GM19239 (cell line): ENCODE measurements at places on chromosomes 16 and 17.
A peak's percentile ranks its signal among the peaks of the same experiment; 100 is the strongest.

- peak; percentile 31 for DNase-seq
Measured at GRCh38 chr17:16406742-16407674, 8.4 kb upstream of the TRPV2 start.

- DNase-seq = no peak
Measured at GRCh38 chr17:45243750-45244149, 18.1 kb downstream of the SPATA32 start.

DNA sequence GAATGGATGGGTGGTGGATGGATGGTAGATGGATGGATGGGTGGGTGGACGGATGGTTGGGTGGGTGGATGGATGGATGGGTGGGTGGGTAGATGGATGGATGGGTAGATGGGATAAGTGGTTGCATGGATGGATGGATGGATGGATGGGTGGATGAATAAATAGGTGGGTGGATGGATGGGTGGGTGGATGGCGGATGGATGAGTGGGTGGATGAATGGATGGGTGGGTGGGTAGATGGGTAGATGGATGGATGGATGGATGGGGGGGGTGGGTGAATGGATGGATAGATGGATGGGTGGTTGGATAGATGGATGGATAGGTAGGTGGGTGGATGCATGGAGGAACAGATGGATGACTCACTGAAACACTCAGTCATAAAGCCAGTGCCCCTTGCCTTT lies 51.0 kb upstream of the FASN start:
- DNase-seq = no peak

DNA sequence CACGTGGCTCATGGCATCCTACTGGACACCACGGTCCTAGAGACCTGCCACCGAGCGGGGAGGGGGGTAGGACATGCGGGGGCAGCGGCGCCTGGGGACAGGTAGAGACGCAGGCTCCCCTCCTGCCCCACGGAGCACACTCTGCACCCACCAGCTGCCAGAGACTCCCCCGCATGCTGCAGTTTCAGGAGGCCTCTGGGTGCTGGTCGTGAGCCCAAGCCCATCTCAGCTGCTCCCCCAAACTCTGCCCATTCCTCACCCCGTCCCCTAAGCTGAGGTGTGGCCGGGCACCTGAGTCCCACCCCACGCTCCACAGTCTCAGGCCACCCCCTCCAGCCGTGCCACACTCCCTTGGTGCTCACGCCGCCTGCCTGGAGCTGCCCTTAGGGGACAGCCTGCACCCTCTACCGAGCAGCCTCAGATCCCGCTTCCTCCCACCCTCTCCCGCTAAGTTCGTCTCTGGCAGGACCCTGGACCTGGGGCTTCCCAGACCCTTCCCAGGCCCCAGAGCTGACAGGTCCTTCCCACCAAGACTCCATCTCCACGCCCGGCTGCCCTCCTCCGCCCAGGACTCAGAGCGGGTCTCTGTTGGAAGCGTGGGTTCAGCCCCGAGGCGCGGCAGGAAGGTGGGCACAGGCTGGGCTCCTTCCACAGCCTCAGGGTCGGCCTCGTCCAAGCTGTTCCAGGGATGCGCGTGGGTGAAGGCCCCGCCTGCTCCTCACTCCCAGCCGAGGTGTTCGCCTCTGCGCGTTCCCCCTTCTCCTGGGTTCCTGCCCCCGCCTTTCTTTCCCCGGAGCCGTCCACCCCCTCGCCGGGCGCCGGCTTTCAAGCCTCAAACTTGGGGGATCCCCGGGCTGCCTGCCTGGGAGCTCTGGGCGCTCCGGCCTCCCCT lies 1.3 kb downstream of the RAB40B start:
- DNase-seq = no peak

DNA sequence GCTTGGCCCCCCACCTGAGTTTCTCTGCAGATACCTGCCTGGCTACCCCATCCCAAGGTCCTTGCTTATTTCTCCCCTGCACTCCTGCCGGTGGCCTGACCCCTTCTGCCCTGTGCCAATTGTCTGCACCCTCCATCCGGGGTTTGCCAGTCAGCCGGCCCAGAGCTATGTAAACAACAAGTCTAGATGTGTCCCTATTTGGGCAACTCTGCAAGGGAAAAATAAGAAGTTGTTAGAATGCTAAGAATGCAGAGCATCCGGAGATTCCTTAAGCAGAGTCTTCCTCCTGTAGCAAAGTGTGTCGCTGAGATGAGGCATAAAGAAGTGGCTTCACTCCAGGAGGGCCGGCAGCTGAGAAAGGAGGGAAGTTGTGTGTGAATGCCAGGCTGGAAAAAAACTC lies 46.6 kb downstream of the RGS9 start:
- no peak for DNase-seq

DNA sequence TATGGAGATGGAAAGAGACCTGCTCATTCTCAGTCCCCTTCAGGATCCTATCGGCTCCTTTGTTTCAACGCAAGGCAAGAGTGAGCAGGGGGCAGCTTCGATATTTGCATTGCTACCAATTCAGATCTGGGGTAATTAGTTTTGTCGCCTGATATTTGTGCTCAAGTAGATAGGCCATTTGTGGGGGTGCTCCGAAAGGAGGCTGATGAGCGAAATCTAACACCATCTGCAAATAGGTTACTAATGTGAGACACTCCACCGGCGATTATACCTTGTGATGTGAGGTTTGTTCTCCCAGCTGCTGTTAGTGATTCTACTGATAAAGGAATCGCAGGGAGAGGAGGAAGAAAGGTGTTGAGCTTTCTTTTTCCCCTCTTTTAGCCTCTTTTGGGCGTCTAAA lies 31.5 kb downstream of the WSCD1 start:
- DNase-seq = no peak

DNA sequence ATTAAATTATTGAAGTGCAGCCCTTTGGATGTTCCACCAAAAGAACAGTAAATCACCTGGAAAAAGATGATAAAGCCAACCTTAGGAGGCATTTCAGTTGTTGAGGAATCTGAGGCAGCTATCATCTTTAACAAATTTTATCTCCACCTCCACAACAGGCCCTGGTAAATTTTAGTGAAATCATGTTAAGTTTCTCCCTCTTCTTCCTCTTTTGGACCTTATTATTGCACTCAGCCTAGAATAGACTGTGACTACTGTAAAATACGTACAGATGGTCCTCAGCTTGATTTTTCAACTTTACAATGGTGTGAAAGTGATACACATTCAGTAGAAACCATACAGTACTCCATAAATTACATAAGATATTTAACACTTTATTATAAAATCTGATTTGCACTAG lies 90.3 kb downstream of the USP32 start:
- DNase-seq = no peak

- DNase-seq = no peak
Measured at GRCh38 chr16:79532273-79532672, 68.3 kb downstream of the MAF start.

DNA sequence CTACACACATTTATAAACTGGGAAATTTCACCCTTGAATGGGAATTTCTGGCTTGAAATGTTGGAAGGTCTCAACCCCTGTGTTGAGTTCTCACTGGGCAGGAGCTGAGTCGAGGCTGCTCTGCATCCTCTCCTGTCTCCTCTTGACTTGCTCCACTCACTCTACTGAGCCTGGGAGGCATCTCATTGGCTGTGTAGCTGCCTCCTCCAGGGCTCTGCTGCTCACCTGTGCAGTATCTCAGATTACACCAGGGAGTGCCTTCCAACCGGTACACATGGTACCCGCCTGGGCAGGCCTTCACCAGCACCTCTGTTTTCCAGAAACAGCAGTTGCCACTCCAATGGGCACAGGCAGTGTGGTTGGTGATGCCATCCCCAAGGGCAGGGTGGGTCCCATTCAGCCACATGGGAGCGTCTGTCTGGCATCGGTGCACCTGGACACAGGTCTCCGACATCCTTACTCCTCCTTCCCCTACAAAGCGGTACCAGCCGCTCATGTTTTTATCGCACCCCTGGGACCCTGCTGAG lies 3.7 kb downstream of the GP2 start:
- no peak for DNase-seq

GRCh38 chr16:75236232-75236631 lies 15.2 kb downstream of the BCAR1 start:
- DNase-seq = no peak

DNA sequence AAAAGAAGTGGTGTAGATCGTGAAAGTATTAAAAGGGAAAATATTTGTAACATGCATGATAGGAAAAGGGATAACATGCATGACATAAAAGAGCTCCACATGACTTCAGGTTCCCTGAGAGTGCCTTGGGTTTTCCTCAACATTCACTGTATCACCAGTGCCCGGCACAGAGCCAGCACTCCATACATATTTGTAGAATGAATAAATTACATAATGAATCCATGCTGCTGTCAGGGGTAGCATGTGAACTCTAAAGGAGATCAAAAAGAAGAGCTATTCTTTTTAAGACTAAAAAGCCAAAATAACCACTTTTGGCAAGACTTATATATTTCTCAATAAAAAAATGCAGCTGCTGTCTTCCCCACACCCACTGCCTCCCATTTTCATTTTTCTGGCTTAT lies 2.7 kb upstream of the ZNF594 start:
- no peak for DNase-seq

DNA sequence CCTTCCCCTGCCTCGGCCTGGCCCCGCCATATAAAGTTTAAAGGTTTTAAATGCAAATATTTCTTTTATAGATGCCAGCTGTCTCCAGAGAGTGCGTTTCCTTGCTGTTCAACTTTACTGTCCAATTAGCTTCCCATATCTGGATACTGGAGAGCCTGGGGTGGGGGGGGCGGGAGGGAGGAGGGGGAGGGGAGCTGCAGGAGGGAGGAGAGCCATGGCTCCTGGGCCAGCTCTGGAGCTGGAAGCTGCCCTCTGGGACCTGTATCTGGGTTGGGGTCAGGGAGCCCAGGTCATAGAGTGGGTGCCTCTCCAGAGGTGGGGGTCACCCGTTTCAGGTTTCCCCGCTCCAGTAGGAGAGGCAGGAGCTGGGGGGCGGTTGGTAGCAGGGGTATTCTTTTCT lies 6.2 kb upstream of the GSE1 start:
- no peak for DNase-seq

DNA sequence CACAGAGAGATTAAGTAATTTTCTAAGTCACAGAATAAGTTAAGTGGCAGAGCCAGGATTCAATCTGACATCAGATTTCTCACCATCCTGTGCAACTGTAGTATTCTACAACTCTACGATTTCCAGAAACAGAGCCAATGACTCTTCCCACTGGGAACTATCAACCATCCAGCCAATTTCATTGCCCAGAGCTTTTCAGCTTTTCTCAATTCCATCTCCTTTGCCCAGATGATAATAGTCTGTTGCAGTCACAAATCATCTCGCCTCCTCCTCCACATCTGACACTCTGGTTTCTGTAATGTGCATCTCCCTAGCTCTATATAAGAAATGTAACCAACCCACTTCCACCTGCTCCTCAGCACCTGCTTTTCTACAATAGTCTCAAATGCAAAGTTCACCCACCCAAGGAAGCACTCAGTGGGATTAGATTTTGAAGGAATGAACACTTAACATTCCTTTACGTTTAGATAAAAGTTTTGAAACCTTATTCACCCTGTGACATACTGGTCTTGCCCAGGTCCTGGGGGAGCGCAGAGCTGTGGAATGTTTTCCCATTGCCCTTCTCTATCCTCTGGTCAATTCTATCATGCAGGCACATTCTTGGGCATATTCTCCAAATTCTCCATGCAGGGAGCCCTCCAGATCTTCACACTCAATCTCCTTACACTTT lies 167.8 kb upstream of the ASIC2 start:
- no peak for DNase-seq
